ENCODE measurements at places on chromosomes 12 and 14. TPM values are rescaled to one million over a fixed set of nuclear protein-coding genes. Genes with fewer than 3 reads are reported as not detected.

Gene HCAR2
- 16.7 TPM for total RNA-seq

Gene RAN
- 315 TPM for total RNA-seq

DNA sequence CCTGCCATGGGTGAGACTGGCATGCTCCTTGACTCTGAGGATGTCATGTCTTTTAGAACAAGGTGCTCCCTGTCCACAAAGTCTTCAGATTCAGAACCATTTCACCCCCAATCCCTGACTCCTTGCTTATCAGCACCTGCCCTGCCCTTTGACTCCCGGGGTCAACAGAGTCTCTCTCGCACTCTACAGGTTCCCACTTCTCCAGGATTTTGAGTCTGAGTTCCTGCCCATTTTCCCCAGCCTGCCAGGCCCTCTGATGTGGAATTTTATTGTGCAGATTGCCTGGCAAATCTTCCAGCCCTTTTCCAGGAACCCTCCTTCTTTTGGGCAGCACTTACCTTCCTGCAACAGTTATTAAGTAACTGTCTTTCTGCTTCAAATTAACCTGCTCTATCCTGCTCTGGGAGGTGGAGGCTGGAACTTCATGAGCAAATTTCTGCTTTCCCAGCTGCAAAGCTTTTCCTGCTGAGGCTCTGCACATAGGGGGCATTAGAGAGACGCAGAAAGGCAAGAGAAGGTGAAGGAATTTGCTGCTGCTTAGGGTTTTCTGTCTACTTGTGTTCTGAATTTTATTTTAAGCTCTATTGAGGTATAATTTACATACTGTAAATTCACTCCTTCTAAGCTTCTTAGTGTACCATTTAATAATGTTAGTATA, 259.1 kb downstream of the PCNX1 start:
- H3K4me3 ChIP-seq, result no peak overlapping the region
- peaks cover 11% of the 10 kb centered on the region for H3K4me1 ChIP-seq
- no peaks in the 10 kb centered on the region for H3K27me3 ChIP-seq
- H3K36me3 ChIP-seq, result no peaks in the 10 kb centered on the region
- no peak for DNase-seq

DNA sequence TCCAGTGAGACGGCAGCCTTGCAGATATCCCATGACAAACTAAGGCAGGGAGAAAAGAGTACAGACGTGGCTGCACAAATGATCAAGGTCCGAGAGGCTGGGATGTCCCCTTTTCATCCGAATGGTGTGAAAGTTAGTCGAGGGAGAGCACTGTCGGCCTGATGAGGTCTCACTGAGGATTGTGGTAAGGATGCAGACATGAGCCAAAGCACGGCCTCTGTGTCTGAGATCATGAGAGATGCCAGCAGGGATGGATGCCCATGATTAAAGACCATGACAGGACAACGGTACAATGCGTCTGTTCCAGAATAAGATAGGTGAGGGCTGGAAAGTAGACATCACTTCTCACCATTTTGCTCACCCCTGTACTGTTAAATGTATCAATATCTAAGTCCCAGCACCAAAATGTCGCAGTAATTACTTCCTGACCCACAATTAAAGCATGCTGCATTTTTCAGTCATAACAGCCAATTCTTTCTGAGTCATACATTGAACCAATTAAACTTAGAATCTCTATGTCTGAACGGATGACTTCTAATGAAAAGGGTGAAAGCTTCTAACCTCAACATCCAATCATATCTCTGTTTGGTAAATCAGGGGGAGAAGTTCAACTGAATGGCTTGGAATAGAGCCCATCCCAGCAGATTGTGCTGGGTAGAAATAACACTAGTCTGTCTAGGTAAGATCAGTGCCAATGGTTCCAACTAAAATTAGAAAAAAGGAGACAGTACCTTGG, 249.6 kb upstream of the SOX5 start:
- H3K36me3 ChIP-seq, result no peaks in the 10 kb centered on the region
- DNase-seq, result no peak
- H3K27ac ChIP-seq, result no peak overlapping the region
- H3K4me1 ChIP-seq, result no peaks in the 10 kb centered on the region

- no peak overlapping the region for H3K27ac ChIP-seq
- no peaks in the 10 kb centered on the region for H3K36me3 ChIP-seq
- DNase-seq, result no peak
Observed at GRCh38 chr14:47637753-47638152, 37.7 kb downstream of the MDGA2 start.

- H3K27me3 ChIP-seq, result no peaks in the 10 kb centered on the region
- no peaks in the 10 kb centered on the region for H3K4me1 ChIP-seq
- no peak for DNase-seq
- H3K4me3 ChIP-seq, result no peak overlapping the region
- H3K27ac ChIP-seq, result no peak overlapping the region
Observed at GRCh38 chr12:44245932-44246331, 410.1 kb downstream of the TMEM117 start.
